ENCODE measurements at places on chromosomes 1 and 21. TPM values are rescaled to one million over a fixed set of nuclear protein-coding genes. Genes with fewer than 3 reads are reported as not detected.

DNA sequence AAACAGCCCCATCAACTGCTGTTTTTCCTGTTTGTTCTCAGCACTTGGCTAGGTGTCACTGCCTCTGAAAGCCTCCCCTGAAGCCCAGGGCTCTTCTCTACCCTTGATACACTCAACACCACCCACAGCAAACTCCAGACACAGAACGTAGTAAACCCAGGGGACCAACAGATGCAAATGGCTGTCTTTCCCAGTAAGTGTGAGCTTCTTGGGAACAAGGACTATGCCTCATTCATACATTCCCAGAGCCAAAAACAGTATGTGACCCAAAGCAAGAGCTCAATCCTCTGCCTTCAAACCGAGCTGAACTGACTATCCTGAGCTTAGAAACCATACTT, 4.4 kb downstream of the LBR start:
- DNase-seq, result no peak

Gene LINGO4
- total RNA-seq, result not detected

- no peak for DNase-seq
Measured at GRCh38 chr1:115463347-115463746, 125.3 kb upstream of the NGF start.

Gene IVL
- total RNA-seq, result 0.26 TPM

DNA sequence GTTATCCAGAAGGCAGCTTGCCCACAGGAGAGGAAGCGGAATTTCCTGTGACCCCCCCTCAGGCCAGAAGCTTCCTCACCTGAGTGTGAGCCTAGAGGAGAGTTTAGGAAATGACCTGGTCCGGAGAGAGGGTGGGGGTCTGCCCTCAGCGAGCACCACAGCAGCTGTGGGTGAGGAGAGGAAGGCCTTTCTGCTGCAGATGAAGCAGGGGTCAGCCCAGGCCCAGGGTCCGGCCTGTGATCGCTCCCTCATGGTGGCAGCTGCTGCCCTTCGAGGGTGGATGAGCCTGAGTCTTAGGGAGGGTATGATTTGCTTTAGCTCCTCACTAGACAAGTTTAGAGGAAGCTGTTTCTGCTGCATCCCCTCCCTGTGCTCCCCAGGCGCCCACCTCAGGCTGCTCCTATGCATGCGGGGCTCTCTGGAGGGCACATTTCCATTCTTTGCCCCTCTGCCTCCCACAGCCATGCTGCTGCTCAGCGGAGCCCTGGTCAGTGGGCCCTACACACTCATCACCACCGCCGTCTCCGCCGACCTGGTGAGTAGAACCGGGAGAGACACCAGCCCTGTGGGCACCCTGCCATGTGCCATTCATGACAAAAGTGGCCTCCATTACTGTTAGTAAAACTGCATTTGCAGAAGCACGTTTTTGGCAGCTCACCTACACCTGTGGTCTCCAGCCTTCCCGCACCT, 53.0 kb downstream of the SLC37A1 start:
- DNase-seq, result no peak

Gene KLHDC8A
- not detected for total RNA-seq

GRCh38 chr1:211828584-211829342, 1.8 kb downstream of the LPGAT1 start:
- no peak for DNase-seq

Gene LRRC8B
- total RNA-seq, result 1.1 TPM

Gene MYCBP
- total RNA-seq, result 26.6 TPM

Gene KCNT2
- total RNA-seq, result not detected
